HFF-Myc (cell line): ENCODE measurements at places on chromosomes 5 and 9.

- no peak for DNase-seq
Observed at GRCh38 chr5:174387448-174387847, 336.9 kb upstream of the MSX2 start.

DNA sequence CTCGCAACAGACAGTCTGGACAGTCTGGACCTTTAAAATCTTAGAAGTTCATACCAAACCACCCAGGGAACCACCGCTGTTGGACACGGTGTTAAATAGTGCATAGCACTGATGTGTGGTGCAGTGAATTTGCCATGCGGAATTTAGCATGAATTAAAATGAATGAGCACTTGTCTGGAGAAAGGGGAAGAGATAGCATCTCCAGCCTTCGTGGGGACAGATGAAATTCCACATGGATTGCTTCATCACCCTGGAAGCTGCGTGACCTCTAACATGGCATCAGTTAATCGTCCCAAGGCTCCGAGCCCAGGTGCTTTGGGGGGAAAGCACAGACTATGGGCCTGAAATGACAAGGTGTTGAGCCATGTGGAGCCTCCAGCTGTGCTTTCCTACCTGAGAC is 91.4 kb downstream of the ADAMTS16 start:
- DNase-seq = no peak

DNA sequence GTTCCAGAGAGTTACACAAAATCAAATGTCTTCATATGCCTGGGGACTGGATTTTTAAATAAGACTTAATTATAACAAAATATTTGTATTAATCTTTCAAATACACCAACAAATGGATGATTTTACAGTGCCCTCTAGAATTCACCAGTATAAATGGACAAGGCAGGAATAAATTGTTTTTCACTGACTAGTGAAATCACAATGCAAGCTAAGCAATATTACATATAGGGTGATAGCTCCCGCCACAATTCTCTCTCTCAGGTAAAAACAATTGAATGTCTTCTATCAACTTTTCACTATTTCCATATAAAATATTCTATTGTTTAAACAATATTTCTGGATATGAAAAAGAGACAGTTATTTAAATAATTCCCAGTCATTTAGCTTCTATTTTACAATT is 8.0 kb upstream of the CCDC112 start:
- no peak for DNase-seq

- no peak for DNase-seq
Observed at GRCh38 chr9:83382421-83382820, 155.8 kb downstream of the FRMD3 start.

GRCh38 chr9:129697656-129698253 is 32.3 kb downstream of the PRRX2 start:
- DNase-seq = peak; percentile 67

- no peak for DNase-seq
Observed at GRCh38 chr5:160651692-160652645, 200.0 kb downstream of the ATP10B start.
